ENCODE measurements at places on chromosomes 1 and 21. TPM values are rescaled to one million over a fixed set of nuclear protein-coding genes. Genes with fewer than 3 reads are reported as not detected.

- DNase-seq: peak; percentile 64
Observed at GRCh38 chr1:2299131-2299627, 71.1 kb downstream of the SKI start.

- no peak for DNase-seq
Observed at GRCh38 chr1:197065559-197065958, 1.5 kb downstream of the F13B start.

GRCh38 chr1:184021728-184022127, 15.8 kb downstream of the COLGALT2 start:
- DNase-seq: no peak

DNA sequence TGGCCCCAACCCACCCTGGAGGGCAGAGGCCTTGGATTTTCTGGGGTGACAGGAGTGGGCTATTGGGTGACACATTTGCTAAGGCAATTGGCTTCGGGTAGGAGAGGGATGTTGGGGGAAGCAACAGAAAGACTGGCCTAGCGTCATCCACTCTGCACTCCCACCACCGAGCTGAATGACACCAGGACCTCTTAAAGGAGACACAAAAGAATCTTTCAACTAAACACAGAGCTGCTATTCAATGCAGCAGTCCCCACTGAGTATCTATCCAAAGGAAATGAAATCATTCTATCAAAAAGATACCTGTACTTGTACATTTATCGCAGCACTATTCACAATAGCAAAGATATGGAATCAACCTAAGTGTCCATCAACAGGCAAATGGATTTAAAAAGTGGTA, 6.2 kb downstream of the TFF2 start:
- DNase-seq: no peak

GRCh38 chr1:111127923-111128643, 11.8 kb downstream of the DRAM2 start:
- no peak for DNase-seq

GRCh38 chr1:40392221-40392620, 18.7 kb downstream of the SMAP2 start:
- DNase-seq: no peak

DNA sequence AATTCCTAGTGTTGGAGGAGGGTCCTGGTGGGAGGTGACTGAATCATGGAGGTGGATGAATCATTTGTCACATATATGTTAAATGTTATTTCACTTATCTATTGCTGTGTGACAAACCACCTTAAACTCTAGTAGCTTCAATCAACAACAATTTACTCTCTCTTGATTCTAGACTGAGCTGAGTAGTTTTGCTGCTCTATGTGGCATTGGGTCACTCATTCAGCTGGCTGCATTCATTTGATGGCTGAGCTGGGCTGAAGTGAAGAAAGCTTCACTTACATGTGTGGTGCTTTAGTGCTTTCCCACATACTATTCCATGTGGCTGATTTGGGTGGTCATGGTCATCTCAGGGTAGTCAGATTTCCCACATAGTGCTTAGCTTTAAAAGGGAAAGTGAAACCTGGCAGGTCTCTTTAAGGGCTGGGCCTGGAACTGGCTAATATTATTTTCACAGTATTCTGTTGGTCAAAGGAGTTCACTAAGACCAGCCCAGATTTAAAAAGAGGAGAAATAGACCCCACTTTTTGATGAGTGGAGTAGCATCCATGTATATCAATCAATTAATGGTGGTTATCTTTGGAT, 10.5 kb downstream of the DNAH14 start:
- no peak for DNase-seq

DNA sequence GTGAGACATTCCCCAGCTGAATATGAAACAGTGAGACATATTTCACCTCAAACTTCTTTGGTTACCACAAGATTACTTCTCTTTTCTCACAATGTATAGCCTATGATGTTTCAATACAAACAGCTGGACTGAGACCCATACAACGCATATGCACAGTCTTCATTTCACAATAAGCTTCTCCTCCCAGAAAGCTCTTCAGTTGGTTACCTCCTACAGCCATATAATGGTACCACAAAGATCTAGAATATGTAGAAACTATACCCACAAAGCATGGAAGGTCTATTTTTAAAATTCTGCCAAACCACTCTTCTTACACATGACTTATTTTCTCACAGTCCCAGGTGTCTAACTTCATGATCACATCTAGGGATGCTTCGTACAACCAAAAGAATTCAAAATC, 70.8 kb downstream of the JAK1 start:
- DNase-seq: no peak

DNA sequence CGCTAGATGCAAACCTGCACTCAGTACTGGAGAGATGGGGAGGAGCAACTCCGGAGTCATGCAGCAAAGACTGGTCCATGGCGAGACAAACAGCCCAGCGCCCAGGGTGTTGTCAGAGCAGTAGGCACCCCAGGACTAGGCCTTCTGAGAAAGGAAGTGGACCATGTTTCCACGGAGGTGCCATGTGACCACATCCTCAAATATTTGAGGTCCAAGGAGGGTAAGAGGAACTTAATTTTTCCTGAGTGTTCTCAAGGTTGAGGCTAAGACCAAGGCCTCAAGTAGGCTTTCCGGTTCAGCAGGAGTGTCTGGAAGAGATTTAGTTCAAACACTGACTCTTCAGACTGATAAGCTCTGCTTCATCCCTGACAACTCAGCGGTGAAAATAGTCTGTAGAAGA, 186.2 kb downstream of the RHOU start:
- no peak for DNase-seq

GRCh38 chr1:58220836-58221472, 325.6 kb downstream of the OMA1 start:
- DNase-seq: no peak

- DNase-seq: no peak
Observed at GRCh38 chr1:54884768-54885167, 2.2 kb downstream of the DHCR24 start.

- no peak for DNase-seq
Observed at GRCh38 chr1:109959974-109960744, 24.4 kb upstream of the AHCYL1 start.

DNA sequence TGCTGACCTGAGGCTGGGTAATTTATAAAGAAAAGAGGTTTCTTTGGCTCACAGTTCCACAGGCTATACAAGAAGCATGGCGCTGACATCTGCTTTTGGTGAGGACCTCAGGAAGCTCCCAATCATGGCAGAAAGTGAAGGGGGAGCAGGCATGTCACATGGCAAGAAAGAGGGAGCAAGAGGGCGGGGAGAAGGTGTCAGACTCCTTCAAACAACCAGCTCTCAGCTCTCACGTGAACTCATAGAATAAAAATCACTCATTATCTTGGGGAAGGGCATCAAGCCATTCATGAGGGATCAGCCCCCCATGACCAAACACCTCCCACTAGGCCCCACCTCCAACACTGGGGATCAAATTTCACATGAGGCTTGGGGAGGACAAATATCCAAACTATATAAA, 266.8 kb downstream of the RHOU start:
- DNase-seq: no peak

DNA sequence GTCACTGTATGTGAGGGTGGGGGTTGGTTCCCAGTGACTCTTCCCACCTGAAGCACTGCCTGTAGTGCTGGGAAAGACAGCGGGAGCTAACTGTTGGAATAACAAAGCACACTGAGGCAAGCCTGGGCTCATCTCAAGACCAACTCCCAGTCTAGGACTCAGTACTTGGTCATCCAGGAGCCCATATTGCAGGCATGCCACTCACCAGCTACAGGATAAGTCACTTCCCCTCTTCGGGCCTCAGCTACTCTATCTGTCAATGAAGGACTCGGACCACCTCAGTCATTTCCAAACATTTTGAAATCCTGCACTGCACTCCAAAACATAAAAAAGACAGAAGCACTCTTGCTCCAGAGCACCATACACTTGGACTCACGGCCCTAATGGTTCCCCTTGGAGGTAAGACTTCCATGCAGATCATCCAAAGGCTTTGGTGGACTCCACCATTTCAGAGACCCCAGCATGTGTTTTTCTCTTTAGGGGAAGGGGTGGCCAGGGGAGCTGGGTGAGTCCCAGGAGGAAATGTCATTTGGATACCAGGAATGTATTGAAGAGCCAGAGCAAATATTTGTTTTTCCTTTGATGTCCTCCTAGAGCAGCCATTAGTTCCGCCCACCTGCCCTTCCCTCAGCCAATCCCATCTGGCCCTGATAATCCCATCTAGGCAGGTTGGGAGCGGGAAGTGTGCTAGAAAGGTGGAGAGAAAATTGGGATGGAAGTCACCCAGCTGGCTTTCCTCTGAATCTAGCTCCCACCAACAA, 3.1 kb downstream of the NUAK2 start:
- DNase-seq: no peak

GRCh38 chr1:26553942-26554682, 24.6 kb downstream of the RPS6KA1 start:
- DNase-seq: no peak

- DNase-seq: no peak
Observed at GRCh38 chr21:33544451-33545195, 1.8 kb downstream of the SON start.

DNA sequence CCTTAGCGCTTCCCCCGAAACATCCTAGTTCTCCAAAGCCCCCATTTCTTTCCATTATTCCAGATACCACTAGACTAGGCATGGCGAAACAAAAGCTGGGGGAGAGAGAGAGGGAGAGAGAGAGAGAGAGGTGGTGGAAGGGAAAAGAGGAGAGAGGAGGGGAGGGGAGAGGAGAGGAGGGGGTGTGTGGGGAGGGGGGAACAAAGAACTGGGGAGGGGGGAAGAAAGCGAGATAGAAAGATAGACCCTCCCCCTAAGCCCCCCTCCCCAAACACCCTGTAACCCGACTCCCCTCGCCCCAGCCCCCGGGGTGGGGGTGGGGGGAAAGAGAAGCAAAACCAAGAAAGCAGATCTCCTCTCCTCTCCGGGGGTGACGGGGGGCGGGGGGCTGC, 352 bp downstream of the MEX3A start:
- DNase-seq: no peak

GRCh38 chr1:38046333-38046883, at the start of gene POU3F1:
Gene POU3F1 (minus strand): TSS chr1:38046793. CDS start chr1:38046743, 50 bp downstream.
- DNase-seq: no peak

GRCh38 chr1:20936621-20937020, 149.5 kb upstream of the HP1BP3 start:
- no peak for DNase-seq

DNA sequence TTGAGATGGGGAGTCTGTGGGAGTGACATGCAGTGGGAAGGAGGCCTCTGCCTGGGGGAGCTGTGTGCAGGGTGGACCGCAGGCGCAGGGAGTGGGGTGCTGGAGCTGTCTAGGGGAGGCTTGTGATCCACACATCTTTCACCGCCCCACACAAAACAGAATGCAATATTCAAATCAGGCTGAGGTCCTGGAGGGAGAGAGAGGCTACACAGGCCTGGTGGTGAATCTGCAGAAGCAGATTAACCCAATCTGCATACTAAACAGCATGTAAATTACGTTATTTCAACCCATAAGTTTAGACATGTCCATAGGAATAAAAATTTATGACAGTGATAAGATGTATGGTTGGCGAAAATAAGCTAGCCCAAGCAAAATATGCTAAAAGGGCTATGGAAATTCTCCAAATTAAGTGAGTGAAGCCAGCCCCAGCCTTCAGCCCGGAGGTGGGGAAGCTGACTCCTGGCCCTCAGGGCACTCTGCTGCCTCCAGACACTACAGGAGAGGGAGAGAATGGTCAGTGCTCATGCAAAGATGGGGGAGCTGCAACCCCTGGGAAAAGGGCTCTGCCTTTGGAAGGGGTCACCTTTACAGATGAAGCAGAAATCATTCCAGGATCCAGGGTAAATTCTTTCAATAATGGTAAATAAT, 156.2 kb upstream of the CTTNBP2NL start:
- DNase-seq: no peak

- no peak for DNase-seq
Observed at GRCh38 chr21:29951911-29952310, 12.1 kb upstream of the GRIK1 start.

GRCh38 chr1:67285780-67286488, 21.7 kb upstream of the IL12RB2 start:
- DNase-seq: no peak

DNA sequence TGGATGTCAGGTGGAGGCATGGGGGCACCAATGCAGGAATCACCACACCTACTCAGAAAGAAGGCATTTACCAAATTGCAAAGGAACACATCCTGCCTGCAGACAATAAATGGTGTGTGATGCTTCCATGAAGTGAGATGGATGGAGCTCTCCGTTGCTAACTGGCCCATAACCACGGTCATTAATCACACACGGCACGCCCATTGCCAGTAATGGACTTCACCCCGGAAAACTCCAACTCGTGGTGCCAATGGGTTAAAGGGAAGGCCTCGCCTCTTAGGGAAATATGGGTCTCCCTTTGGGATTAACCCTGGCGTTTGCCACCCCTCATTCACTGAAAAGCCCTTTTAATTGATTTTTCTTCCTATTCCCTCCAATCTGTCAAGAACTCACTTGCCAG, 443.1 kb upstream of the DAB1 start:
- no peak for DNase-seq

GRCh38 chr21:40227096-40227495, 359.9 kb downstream of the PCP4 start:
- no peak for DNase-seq

GRCh38 chr1:150165622-150166612, 16.2 kb downstream of the PLEKHO1 start:
- DNase-seq: peak; percentile 50

DNA sequence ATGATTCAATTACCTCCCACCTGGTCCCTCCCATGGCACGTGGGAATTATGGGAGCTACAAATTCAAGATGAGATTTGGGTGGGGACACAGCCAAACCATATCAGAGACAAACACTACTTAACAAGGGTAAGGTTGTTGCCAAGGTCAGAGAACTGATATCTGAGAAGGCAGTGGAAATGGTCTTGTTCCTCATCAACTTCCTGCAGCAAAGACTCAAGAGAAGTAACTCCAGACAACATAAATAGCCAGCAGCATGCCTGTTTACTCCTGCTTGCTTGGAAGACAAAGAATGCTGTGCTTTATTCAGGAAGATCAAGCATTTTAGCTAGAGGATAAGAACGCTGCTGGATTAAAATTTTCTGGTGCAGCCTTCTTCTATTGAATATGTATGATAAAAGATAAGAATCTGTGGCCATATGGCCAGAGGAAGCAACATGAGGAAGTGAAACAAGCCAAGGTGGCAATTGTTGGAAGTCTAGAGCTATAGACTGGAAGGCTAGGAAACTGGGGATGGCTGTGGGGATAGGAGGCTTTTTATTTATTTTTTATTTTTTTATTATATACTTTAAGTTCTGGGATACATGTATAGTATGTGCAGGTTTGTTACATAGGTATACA, 36.4 kb downstream of the DDAH1 start:
- no peak for DNase-seq

FBLIM1 gene
- total RNA-seq: 103 TPM

LY9 gene
- 0.37 TPM for total RNA-seq

SLC45A3 gene
- 1.2 TPM for total RNA-seq

PKP1 gene
- 0.14 TPM for total RNA-seq

PCNX2 gene
- total RNA-seq: 1.1 TPM

LCE3C gene
- total RNA-seq: not detected

ERO1B gene
- total RNA-seq: 6.9 TPM

FCAMR gene
- total RNA-seq: not detected

CASQ1 gene
- total RNA-seq: 23.6 TPM

PKLR gene
- not detected for total RNA-seq

IPP gene
- 22.4 TPM for total RNA-seq

SLC9C2 gene
- not detected for total RNA-seq

TMCC2 gene
- 2.6 TPM for total RNA-seq

MYOM3 gene
- 287 TPM for total RNA-seq

SLX9 gene
- total RNA-seq: 41.5 TPM

All from heart left ventricle (tissue), 16 donors.